ENCODE measurements at places on chromosomes 16 and 17.

GRCh38 chr16:23371368-23371767 lies 69.3 kb downstream of the SCNN1B start:
- no peak for DNase-seq

- DNase-seq: no peak
These were observed 604.0 kb upstream of the SALL1 start for GRCh38 chr16:51755039-51755501.

GRCh38 chr16:89344846-89345611 lies 127.5 kb downstream of the ZNF778 start:
- DNase-seq: no peak

- no peak for DNase-seq
These were observed 5.2 kb downstream of the FAM20A start for GRCh38 chr17:68595986-68596385.

DNA sequence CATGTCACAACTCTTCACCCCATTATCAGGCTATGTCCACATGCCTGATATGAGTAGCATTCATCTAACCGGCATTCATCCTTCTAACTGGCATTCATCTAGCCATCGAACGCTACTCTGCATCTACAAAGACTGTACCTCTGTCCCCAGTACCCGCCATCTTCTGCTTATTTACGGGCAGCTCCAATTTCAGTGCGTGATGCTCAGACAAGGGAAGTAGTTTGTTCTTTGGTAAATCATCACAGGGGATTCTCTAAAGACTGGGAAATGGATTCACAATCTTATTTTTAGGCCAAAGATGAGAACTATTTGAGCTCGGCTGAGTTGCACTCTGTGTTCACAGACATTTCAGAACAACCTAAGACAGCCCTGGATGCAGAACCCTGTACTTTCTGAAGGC lies 39.4 kb downstream of the STAT5B start:
- DNase-seq: no peak

DNA sequence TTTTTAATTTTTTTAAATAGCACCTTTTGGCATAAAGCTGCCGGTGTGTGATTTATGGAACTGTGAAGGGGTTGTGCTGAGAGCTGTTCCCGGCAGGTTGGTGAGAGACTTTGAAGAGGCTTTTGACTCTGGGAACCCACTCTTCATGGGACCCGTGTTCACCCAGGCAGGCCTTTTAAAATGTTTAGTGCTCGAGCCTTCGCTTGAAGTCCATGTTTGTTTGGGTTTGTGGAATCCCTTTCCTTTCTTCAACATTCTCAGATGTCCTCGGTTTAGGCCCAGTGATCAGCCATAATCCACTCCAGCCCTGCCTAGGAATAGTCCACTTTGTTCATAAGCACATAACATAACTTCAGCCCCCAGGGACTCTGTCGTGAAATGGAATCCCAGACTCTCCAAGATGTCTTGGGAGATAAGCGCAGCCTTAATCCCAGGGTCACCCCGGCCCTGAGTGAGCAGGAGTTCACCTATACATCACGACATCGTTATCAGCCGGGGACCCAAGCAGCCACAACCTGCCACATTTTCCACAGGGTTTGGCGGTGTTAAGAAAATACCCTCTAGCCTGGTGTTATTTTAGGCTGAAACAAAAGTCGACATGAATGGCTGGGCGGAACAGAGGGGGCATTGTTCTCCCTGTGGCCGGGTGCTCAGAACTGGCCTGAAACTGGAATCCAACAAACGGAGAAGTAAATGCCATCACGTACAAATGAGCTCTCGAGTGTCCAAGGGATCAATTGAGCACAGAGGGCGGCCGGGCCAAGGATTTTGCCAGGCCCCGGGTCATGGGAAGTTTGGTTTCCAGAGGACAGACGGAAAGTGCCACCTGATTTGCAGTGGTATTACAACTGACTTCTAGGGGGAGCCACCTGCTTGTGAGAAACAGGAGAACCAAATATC lies 145.7 kb upstream of the IRX3 start:
- no peak for DNase-seq

DNA sequence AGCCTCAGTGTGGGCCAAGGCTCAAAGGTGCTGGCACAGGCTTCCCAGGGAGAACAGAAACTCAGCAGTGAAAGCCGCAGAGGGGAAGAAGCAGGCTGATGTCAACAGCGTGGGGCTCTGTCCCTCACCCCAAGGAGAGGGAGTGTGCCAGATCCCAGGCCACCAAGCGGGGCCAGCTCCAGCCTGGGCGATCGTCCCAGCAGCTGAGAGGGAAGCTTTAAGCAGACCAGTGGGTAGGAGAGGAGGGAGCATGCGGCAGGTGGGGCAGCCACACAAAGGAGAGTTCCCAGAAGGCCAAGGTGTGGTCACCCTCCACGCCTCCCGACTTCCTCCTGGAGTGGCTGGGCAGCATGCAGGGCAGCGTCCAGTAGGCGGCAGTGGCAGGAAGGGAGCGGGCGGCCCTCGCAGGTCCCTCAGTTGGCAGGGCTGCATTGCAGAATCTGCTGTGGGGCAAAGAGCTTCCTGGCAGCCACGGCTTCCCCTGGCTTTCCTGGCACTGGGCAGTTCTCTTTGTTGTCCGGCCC lies 6.0 kb downstream of the SYNGR2 start:
- DNase-seq: no peak

DNA sequence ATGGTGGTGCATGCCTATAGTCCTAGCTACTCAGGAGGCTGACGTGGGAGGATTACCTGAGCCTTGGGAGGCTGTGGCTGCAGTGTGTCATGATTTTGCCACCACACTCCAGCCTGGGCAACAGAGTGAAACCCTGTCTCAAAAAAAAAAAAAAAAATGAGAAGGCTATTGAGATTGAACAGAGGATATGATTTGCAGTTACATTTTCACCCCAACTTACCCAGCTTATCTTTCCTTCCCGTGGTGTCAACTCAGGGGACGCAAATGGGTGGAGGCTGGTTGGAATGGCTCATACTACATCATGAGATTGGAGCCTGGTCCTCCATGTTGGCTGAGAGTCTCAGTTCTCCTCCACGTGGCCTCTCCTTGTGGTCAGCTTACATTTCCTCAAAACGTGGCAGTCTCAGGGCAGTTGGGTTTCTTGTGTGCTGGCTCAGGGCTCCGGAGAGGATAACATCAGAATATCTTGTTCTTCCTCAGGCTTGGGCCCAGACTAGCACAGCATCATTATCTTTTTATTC lies 17.2 kb upstream of the NSMCE1 start:
- DNase-seq: no peak

GRCh38 chr16:73848993-73849392 lies 447.6 kb upstream of the PSMD7 start:
- DNase-seq: no peak

- no peak for DNase-seq
These were observed 172.1 kb downstream of the RBFOX3 start for GRCh38 chr17:79438546-79439334.

- no peak for DNase-seq
These were observed 229.3 kb downstream of the C16orf78 start for GRCh38 chr16:49602976-49603310.

DNA sequence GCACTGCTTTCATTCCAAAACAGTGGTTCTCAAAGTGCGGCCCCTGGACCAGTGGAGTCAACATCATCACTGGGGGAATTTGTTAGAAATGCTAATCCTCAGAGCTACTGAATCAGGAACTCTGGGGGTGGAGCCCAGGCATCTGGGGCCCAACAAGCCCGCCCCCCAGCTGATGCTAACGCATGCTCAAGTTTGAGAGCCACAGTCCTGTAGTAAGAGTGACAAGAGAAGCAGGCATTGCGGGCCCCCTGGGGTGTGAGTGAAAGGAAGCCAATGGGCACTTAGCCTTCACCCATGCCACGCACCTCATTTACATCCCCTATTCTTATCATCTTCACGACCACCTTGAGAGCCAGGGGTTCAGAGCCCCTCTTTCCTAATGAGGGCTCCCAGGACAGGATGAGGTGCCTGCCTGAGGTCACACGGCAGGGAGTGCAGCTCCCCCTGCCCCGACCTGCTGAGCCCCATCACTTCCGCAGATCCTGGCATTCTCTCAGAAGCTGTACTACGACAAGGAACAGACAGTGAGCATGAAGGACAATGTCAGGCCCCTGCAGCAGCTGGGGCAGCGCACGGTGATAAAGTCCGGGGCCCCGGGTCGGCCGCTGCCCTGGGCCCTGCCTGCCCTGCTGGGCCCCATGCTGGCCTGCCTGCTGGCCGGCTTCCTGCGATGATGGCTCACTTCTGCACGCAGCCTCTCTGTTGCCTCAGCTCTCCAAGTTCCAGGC lies 9.1 kb downstream of the CA4 start:
- DNase-seq: no peak

- peak; percentile 70 for DNase-seq
These were observed 45.6 kb downstream of the METRNL start for GRCh38 chr17:83124871-83125514.

DNA sequence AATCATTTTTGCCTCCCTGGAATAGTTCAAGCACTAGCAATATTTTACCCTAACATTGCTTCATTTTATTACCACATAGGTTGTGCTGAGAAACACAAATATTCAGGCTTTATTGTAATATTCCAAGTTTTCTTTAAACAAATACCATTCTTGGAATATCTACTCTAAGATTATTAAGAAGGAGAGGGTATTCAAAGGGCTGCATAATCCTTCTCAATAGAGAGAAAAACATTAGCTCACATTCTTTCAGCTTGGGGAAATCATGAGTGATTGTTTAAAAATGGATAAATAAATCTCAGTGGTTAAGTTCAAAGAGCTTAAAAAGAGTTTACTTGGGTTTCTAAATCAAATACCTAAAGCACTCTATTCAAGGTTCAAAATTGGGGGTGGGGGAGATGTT lies 111.9 kb upstream of the CORO6 start:
- DNase-seq: no peak

DNA sequence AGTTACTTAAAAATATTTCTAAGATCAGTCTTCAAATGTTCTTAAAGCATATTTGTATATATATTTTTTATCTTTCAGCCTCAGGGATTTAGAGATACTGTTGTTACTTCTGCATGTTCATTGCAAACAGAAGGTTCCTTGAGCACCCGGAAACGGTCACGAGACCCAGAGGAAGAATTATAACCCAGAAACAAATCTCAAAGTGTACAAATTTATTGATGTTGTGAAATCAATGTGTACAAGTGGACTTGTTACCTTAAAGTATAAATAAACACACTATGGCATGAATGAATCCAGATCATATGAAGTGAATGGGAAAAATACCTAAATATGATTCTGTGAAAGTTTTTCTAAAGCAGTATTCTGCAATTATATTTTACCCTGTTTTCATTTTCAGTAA lies 21.6 kb upstream of the PPM1E start:
- DNase-seq: no peak

GRCh38 chr16:54631782-54632181 lies 298.9 kb upstream of the IRX5 start:
- DNase-seq: no peak

DNA sequence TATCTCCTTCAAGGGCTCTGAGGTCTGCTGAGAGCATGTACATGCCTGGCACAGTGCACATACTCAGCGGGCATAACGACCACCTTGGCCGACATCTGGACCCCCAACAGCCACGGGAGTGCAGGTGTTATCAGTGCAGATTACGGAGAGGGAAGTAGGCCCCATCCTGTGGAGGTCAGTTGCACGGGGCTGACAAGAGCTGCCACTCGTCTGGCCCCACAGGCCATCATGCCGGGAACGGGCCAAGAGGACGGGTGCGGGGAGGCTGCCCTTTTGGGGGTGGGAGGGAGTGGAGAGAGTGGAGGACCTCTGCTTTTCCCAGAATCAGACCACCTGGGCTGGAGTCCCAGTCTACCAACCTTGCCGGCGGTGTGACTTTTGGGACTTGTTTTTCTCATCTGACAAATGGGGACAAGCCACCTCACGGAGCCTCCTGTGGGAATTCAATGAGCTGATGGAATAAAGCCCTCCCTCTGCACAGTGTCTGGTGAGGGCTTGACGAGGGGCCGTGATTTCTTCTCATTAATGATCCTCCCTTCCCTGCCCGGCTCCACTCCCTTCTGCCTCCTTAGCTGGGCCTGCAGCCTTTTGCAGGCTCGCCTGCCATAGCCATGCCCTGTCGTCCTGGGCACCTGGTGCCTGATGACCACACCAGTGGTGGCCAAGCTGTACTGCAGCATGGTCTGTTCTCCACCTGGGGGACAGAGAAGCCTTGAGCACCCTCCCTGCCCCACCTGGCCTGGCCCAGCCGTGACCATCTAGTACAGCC lies 4.6 kb downstream of the PRSS33 start:
- no peak for DNase-seq

DNA sequence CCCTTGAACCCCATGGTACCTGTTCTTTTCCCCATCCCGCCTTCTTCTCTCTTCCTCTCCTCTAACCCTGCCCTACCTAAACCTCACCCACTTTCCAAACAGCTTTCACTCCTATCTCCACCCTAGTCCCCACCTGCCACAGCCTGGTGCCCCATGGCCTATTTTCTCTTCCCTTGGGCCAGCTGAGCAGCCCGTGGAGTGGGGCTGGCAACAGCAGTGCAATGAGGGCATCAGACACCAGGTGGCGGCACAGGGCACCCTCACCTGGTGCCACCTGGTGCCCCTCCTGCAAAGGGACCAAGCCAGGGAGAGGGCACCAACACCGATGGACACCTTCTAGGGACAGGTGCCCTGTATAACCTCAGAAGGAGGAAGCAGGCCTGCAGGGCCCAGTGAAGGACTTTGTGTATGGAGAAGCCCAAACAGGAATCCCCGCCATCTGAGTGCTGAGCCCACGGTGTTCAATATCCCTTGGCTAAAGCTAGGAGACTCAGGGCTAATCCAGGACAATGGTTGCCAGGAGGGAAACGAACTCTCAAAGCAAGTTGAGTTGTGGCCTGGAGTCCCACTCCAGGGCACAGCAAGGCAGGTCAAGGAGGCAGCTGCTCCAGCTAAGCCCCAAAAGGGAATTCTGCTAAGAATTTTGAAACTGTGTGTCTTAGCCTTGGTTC lies 4.0 kb upstream of the ABCC3 start:
- peak; percentile 88 for DNase-seq

DNA sequence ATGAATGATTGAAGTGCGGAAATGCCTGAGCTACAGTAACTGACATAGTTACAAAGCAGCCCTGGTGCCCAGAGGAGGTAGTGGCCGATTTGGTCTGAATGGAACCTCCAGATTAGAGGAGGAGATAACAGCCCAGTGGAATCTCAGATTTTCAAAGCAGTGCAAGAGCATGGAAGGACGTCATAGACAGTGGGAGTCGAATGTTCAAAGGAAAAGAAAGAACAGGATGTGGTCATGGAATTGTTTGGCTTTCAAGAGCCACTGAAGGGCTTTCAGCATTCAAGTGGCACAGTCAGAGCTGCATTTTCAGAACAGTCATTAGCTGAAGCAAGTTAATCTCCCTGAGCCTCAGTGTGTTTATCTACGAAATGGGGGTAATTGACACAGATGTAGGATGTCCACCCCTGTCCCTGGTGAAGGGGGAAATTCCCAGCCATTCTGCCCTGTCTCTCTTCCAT lies 104.6 kb upstream of the CACNG3 start:
- peak; percentile 67 for DNase-seq
